ENCODE measurements at places on chromosomes 6 and 20.

DNA sequence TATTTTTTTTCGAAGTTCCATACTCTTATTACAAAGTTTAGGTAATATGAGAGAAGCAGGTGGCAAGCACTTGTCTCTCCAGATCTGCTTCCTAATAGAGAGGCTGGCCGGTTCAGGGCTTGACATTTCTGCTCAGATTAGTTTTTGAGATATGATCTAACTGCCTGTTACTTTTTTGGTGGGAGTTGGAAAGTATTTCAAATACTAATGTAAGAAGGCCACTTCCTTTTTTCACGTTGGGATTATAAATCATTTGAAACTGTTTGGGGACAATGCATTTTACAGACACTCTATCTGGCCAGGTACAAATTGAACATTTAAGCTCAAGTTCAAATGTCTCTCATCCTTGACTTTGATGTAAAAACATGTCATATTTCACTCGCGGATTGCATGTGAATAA lies 222.1 kb upstream of the SULF2 start:
- DNase-seq: no peak

- DNase-seq: no peak
Measured at GRCh38 chr6:43943781-43944250, 173.8 kb downstream of the VEGFA start.

- no peak for DNase-seq
Measured at GRCh38 chr6:9985481-9985880, 429.4 kb downstream of the TFAP2A start.

- DNase-seq: no peak
Measured at GRCh38 chr6:155154158-155154830, 109.5 kb upstream of the CLDN20 start.

GRCh38 chr6:113067612-113068275 lies 720.6 kb downstream of the RFPL4B start:
- no peak for DNase-seq

Data from NK-92 treated with Interleukin-12 subunit alpha and Interleukin-12 subunit beta, amount 100 ng/mL, for 24 hours (cell line).